ENCODE measurements at places on chromosomes 4 and X.
A peak's percentile ranks its signal among the peaks of the same experiment; 100 is the strongest.

DNA sequence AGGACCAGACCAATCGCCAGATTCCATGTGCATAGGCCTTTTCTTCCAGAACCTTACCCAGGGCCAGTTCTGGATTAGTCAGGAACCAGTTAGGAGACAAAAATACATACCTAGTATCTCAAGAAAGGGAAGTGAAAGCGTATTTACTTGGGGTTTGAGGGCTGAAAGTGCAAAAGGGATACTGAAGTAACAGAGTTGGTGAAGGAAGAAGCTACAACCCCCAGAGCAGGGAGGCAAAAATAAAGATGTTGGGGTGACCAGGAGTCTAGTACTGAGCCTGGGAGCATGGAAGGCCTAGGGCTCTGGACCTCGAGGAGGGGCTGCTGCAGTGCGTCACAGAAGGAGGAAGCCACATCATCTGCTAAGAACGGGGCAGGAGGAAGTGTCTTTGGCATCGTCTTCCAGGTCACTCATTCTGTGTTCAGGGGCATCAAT lies 38.3 kb downstream of the TKTL1 start:
- DNase-seq = no peak

GRCh38 chr4:29578329-29578728 lies 1141.8 kb upstream of the PCDH7 start:
- DNase-seq = no peak

GRCh38 chrX:30308263-30309138 lies 689 bp downstream of the NR0B1 start:
- DNase-seq = peak; percentile 26

DNA sequence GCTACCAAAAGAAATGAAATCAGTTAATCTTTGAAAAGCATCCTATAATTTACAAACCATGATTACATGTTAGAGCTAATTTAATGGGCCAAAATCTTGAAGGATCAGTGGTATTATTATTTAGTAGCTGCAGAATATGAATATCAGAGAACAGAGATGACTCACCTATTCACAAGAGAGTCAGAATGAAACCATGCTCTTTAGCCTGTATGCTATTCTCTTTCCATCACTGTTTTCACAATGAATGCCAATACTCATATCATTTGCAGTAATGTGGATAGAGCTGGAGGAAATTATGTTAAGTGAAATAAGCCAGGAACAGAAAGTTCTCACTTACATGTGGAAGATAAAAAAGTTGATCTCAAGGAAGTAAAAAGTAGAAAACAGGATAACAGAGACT lies 414.1 kb downstream of the CENPC start:
- no peak for DNase-seq

DNA sequence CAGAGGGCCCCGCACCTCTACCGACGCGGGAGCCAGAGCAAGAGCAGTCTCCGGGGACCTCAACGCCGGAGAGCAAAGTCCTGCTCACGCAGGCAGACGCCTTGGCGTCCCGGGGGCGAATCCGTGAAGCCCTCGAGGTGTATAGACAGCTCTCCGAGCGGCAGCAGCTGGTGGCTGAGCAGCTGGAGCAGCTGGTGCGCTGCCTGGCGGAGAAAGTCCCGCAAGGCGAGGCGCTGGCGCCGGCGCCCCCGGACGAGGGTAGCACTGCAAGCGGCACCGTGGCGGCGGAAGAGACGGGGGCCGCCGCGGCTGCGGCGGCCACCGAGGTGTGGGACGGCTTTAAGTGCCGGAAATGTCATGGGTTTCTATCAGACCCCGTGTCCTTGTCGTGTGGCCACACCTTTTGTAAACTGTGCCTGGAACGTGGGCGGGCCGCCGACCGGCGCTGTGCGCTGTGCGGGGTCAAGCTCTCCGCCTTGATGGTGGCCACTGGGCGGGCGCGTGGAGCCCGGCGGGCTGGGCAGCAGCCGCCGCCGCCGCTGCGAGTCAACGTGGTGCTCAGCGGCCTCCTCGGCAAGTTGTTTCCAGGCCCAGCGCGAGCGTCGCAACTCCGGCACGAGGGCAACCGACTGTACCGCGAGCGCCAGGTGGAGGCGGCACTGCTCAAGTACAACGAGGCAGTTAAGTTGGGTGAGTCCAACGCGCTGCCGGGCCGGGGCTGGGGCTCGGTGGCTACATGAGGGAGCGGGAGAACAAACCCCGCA lies 672 bp downstream of the LONRF3 start:
- peak; percentile 50 for DNase-seq

GRCh38 chrX:72269671-72270251 lies 7.3 kb downstream of the RPS4X start:
- no peak for DNase-seq

DNA sequence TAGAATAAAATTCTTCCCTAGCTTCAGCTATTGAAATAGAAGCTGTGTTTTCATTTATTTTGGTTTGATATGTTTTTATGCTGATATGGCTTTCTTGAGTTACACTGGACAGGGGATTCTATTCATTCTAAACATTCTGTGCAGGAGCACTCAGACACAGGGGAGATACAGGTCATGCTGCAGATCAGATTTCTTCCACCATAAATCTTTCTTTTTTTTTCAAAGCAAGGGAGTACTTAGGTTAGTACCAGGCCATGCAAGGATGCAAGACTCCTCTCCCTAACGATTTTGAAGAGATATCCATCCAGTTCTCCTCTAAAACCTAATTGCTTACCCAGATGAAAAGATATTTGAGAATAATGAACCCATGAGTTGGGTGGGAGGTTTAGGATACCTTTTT lies 21.4 kb downstream of the ETDC start:
- DNase-seq = no peak

DNA sequence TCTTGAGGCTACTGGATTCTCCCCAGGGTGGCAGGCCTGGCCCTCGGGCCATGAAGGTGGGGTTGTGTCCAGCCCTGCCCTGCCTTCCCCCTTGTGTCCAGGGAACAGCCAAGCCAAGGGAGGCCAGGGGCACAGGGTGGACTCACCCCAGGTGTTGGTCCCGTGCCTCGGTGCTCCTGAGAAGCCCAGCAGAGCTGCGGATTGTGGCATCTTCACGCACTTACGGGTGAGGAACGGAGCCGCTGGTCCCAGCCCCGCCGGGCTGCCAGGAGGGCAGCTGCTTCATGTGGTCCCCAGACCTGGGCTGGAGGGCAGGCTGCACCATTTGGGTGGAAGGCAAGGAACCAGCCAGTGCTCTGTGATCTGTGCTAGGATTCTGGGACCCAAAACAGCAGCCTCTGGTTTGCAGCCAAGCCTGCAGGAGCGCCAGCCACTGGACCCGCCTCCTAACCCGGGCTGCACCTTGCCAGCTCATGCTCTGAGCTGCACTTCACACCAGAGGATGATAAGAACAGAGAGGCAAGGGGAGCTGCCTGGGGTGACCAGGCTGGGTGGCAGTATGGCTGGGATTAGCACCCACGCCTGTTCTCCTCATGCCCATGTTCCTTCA lies 36.1 kb upstream of the HMX1 start:
- DNase-seq = peak; percentile 5

Data from body of pancreas (tissue), 4 donors.